ENCODE measurements at places on chromosomes 3 and 15.

DNA sequence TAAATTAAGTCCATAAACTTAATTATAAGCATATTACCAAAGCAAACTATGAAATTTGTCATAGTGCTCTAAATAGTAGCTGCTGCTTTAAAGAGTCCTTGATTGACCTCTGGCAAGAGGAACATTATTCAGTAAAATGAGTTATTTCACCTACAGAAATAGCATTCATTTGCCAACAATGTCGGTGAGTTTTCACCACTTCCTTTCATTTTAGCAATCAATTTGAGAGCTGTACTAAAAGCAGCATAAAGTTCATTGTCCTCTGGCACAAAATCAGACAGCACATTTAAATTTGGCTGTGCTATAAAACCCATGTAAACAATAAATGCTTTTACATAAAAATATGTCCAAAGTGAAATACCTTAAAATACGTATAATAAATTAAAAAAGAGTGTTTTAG, 1515.7 kb downstream of the SI start:
- DNase-seq, result no peak

DNA sequence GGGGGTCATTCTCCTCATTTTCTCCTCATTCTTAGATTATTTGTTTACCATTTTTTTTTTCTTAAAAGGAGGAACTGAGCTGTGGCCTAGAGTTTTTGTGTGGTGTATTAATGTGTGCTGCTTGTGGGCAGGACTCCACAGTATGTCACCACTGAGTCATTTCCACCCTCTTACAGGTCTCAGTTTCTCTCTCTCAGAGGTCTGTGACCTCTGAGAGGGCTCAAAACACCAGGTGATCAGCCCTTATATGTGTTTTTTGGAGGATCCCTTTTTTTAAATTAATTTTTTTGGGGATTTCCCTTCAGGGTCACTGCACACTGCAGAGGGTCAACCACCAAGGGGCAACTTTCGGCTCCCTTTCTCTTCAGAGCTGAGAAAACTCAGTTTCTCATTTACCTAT, 166.4 kb downstream of the SUCNR1 start:
- no peak for DNase-seq

DNA sequence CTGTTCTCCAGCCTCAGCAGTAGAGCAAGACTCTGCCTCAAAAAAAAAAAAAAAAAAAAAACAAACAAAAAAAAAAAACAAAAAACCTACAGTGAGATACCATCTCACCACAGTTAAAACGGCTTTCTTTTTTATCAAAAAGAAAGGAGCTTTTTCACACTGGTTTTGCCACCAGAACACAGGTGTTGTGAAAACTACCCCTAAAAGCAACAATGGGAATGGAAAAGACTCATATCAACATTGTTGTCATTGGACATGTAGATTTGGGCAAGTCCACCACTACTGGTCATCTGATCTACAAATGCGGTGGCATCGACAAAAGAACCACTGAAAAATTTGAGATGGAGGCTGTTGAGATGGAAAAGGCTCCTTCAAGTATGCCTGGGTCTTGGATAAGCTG, 24.8 kb upstream of the SLC25A38 start:
- no peak for DNase-seq

GRCh38 chr3:182729903-182730674, 63.2 kb upstream of the ATP11B start:
- no peak for DNase-seq

GRCh38 chr3:10319251-10319650, 1.7 kb downstream of the SEC13 start:
- DNase-seq, result no peak

- no peak for DNase-seq
Observed at GRCh38 chr3:39118079-39118478, 10.6 kb downstream of the TTC21A start.

DNA sequence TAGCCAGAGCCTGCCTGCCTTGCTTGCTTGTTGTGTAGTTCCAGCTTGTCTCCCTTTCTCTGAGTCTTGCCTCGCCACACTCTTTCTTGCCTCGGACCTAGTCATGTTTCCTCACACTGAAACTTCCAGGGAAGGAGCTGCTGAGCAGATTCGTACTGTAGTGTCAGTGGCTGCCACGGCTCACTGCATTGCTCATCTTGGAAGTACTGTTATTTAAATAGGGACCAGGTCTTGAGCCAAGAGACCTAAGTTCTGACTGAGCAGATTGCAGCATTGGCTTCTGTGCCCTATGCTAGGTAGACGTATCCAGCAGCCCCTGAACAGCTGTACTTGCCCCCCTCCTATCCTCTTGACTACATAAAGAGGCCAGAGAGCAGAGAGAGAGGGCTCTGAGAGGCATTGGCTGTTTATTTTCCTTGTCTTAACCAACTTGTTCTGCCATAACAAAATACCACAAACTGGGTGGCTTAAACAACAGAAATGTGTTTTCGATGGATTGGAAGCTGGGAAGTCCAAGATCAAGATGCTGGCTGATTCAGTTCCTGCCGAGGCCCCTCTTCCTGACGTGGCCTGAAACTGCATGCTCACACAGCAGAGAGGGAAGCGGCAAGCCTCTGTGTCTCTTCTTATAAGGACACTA, 5.8 kb upstream of the RARRES1 start:
- no peak for DNase-seq

GRCh38 chr3:127013758-127014535, 31.0 kb downstream of the PLXNA1 start:
- no peak for DNase-seq

DNA sequence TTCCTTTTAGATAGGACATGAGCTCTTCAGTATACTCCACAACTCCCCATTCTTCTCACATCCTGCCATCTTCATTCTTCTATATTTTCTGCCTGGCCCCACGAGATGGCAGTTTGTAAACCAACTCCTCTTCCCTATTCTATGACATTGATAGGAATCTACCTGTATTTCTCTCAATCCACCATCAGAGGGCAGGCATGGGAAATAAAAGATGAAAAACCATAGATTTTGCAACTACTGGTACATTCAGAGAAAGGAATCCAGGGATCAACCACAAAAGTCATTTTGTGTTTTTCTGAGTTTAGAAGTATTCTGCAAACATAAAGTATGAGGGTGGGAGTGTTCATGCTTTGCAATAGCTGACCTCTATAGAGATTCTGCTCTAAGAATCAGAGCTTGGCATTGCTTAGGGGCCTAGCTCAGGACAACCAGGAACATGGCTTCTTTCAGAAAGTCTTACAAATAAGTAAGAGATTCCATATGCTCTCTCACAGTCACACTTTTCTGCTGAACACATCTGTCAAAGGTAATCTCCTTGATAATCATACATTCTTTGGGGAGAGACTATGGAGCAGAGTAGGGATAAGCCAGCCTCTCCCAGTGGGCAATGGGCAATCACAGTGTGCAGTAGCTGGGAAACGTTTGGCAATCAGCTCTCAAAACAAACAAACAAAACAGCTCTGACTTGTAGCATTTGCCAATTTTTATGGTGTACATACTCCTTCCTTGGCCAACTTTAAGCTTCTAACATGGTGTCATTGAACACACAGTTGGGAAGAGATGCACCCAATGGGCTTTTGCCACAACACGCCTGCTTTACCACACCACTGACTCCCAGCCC, 43.1 kb upstream of the SLC25A36 start:
- DNase-seq, result peak; percentile 38

DNA sequence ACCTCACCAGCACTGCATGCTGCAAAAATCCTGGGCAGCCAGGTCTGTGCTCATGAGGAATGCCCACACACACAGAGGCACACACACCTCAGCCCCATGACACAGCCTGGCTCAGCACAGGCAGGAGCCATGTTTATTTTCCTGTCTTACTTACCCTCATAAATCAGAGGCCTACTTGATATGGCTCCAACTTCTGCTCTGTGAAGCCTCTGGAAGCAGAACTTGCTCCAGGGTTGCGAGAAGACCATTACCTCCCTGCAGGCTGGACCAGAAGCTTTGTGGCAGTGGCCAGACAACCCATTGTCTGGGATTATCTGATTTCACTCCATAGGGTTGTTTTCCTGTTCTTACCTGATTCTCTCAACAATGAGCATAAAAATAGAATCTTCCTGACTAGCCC, 43.8 kb upstream of the CMTM8 start:
- DNase-seq, result no peak

DNA sequence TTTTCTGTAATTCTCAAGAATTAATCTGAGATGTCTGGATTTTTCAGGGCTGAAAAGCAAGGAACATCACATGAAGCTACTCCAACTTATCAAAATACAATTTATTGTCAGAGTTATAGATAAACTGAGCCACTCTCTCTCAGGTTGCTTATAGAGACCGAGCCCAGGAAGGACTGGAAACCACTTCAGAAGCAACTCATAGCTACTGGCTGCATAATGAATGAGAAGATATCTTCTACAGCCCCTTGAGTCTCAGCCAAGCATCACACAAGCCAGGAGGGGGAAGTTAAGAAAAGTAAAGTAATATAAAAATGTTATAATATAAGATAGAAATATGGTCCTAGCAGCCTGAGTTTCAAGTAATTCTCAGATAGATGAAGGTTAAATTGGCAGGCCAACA, 186.0 kb downstream of the TNIK start:
- DNase-seq, result no peak

DNA sequence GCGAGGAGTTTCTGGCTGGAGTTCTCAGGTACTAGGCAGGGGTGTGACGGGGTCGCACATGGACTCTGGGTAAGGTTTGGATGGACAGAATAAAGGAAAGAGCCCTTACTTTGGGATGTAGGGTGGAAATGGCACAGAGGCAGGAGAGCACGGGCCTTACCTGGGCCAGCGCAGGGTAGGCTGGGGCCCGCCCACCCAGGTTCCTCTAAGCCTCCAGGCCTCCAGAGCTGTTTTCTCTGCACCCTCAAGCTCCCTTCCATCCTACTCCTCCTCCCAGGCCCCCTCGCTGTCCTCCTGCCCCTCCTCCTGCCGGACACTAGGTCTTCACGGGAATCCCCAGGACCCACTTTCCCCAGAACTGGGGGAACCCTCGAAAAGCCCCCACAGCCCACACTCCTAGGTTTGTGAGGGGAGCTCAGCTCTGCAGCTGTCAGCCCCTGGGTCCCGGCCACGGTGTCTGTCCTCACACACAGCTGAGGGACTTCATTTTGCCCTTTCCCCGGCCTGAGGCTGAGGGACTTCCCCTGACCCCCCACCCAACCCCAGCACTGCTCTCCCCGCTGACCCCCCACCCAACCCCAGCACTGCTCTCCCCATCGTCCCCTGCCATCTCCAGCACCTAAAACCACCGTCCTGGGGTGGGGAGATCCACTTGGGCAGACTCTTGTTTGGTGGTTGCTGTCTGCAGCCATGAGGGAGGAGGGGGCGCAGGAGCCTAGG, 53.0 kb upstream of the PCSK6 start:
- DNase-seq, result no peak

- no peak for DNase-seq
Observed at GRCh38 chr15:63763476-63764123, 70.1 kb downstream of the HERC1 start.

DNA sequence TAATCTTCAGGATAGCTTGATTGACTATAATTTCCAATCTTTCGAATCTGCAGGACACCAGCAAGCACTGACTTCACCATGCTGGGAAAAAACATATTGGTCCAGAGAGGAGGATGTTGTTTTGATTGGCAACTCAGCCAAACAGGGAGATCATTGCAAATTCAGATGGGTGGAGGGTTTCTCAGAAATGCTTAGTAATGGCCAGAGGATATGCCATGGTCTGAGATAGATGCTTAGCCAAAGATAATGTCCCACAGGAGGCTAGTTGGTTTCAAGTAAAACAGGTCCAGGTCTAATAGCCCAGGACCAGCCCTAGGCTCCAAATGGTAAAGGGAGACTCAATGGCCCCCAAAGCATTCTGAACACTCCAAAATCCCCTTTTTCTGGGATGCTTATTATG, 46.7 kb upstream of the CCDC80 start:
- DNase-seq, result no peak

- DNase-seq, result no peak
Observed at GRCh38 chr3:10315771-10316344, 5.1 kb downstream of the SEC13 start.

GRCh38 chr3:108862865-108863798, 40.5 kb downstream of the TRAT1 start:
- DNase-seq, result no peak

DNA sequence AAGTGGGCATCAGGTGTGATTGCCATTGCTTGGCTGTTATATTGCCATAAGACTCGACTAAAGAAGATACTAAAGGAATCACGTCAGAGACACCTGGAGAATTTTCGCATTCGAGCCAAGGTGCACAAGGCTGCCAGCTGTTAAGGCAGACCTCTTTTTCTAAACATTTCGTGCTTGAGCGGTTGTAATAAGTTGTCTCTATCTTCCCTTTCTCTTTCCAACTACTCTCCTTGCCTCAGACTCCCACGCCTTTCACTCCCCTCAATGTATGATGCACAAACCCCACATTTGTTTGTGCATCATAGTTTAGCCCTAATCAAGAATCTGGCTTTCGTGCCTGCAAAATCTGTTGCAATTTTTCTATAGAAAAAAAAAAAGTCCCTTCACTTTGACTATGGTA, 118.0 kb downstream of the IQCH start:
- DNase-seq, result no peak

DNA sequence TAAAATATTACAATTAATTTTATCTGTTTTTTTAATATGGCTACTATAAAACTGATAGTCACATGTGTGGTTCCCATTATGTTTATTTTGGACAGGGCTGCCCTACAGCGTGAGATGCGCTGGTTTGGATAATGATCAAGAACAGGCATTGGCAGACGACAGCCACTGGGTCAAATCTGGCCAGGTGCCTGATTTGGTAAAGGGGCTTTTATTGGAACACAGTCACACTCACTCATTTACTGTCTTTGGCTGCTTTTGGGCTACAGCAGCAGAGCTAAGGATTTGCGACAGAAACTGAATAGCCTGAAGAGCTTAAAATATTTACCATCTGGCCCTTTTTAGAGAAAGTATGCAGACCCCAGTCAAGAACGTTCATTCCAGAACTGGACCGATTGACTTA, 724.2 kb upstream of the CFAP20DC start:
- DNase-seq, result no peak

DNA sequence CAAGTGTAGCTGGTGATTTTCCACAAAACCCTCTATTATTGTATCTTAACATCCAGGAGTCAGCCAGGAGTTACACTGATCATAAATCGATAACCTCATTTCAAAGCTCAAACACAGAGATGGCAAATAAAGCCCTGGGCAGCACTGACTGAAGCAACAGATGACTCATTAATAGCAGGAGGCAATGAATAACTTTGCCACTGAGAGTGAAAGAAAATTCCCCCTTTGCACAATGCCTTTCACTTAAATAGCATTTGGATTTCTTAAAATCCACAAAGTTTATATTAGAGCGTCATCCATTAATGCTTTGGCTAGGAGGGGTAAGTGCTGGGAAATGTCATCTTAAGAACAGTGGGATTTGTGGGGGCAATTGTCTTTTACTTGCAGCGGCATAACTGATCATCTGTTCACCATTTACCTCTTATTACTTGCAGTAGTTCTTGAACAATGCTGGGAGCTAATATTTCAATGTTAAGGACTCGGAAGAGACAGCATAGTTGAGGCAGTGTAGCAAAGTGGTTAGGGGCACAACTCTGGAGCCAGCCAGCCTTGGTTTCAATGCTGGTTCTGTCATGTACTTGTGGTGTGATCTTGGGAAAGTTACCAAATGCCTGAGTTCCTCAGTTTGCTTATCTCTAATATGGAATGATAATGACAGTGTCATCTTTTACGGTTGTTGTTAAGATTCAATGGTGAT, 630.4 kb upstream of the TBL1XR1 start:
- no peak for DNase-seq

- DNase-seq, result no peak
Observed at GRCh38 chr15:68387381-68388143, 44.4 kb downstream of the ITGA11 start.
